ENCODE measurements at places on chromosomes 7 and 10.

GRCh38 chr10:117160567-117160966 is 22.5 kb upstream of the VAX1 start:
- DNase-seq = no peak

GRCh38 chr10:103627893-103628292 is 134.4 kb downstream of the NEURL1 start:
- no peak for DNase-seq

DNA sequence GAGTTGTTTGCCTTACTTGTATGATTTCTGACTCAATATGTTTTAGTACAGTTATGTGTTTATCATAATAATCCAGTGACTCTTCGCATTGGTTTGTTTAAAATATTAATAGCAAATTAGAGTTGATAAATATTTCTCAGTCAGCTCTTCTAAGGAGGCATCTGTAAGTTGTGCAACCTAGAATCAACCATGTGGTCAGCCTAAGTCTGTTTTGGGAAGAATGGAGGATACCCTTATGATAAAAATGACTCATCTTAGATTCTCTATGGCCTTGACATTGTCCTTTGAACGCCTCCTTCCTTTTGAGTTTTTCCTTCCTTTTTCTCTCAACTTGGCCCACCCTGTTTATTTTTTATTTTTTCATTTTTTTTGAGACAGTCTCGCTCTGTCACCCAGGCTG is 18.8 kb downstream of the DNAJC9 start:
- DNase-seq = no peak

DNA sequence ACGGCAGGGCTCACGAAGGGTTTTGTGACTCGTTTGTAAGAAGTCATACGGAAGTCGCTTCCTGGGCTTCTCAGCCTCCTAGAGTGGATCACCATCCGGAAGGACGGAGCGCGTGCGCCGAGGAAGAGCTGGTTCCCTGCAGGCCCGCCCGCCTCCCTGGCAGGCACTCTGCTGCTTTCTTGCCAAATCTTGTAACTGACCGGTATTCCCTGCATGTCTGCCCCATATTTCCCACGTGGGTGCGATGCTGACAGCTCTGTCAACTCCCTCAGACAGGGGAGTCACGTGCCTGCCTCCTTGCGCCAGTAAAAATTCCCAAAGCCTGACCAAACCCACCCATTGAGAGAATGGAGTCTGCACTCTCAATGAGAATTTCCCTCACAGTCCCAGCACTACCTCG is 12.7 kb downstream of the SHH start:
- DNase-seq = no peak

DNA sequence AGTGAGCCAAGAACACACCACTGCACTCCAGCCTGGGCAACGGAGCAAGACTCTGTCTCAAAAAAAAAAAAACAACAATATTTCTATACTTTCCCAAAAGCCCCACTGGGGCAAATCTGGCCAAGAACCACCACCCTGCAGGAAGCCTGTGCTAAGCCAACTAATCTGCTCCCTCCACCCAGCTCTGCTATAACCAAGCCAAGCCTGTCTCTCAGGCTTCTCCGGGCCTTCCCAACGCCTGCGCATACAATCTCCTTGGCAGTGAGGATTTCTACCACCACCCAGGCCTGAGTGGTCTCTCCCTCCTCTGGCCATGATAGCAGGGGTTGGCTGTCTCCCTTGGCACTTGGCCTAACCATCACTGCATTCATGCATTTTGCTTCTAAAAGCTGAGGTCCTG is 14.2 kb downstream of the DDX56 start:
- no peak for DNase-seq

DNA sequence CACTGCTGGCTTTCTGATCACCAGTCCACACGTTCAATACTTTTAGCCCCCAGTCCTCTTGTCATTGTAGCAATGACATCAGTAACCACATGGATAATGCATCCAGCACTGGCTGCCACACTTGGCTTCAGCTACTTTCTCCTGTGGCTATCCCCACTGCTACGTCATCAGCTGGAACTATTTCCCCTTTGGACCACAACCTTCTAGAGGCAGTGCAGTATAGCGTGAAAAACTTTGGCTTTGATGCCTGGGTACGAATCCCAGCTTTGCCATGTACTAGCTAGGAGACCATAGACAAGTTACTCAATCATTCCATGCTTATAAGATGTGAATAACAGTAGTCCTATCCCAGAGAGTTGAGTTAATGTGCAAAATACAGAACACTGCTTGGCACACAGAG is 63.2 kb downstream of the CCDC3 start:
- DNase-seq = no peak

- no peak for DNase-seq
Observed at GRCh38 chr7:92945840-92946239, 109.5 kb upstream of the CDK6 start.

GRCh38 chr7:158028290-158028941 is 559.2 kb downstream of the PTPRN2 start:
- DNase-seq = no peak

DNA sequence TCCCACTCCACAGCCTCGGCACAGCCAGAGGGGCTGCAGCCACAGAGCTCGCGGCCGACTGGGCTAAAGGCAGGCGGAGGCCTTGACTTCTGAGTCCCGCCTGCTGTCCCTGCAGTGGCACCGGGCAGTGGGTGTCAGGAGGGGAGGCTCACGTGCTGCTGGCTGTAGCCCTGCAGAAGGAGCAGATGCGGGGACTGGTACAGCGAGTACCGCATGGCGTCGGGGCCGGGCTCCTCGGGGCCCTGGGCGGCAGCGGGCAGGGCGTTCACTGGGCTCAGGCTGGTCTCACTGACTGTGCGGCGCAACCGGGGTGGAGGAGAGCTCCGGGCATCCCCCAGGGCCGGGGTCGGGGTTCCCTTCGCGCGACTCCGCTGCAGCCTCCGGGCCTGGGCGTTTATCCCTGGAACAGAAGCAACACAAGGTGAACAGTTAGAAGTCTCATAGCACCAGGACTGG is 25.6 kb downstream of the PAPOLB start:
- DNase-seq = no peak

DNA sequence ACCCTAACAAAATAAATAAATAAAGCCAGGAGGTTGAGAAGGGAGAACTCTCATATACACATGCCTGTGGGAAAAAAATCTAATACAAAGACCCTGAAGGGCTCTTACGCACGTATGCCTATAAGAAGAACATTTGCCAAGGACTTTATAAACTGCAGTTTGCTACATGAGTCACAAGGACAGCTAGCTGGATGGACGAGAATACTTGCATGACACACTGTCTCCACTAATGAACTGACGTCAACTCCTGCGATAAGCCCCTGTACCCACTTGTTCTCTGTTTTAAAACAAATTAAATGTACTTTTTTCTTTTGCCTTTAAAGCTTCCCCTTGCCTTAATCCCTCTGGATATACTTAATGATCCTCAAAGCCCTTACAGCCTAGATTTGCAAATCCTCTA is 374.6 kb upstream of the GHITM start:
- DNase-seq = no peak

DNA sequence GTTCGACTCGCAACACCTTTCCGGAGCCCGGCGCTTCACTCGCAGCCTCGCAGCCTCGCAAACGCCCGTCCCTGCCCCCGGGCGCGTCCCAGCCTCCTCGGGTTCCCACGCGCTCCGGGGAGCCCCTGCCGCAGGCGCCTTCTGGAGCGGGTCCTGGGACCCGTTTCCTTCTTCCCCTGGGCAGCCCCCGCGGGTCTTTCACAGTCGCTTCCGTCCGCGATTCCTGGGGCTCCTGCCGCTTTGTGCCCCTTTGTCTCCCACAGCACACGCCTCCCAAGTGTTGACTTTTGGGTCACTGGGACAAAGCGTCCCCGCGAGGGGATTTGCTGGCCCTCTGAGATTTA is 140.7 kb downstream of the DYNC2I1 start:
- no peak for DNase-seq

All from CD4-positive, alpha-beta T cell treated with Interferon alpha-2 for 1 hour (primary cell).